Endothelial cell of coronary artery (primary cell): ENCODE measurements at places on chromosomes 1 and 21. TPM values are rescaled to one million over a fixed set of nuclear protein-coding genes. Genes with fewer than 3 reads are reported as not detected.

TMEM53 gene
- 1.7 and 2.2 TPM in 2 replicates for total RNA-seq

RIPPLY3 gene
- total RNA-seq: not detected in 2 replicates

MARK1 gene
- total RNA-seq: 1.3 and 1.7 TPM in 2 replicates

PHF13 gene
- total RNA-seq: 8.2 and 11.4 TPM in 2 replicates

IFI16 gene
- 68.2 and 97.6 TPM in 2 replicates for total RNA-seq

DSCAM gene
- total RNA-seq: 0.09 TPM in 1 of 2 replicates, not detected in the other

CFHR3 gene
- not detected in 2 replicates for total RNA-seq
